Muscle of leg (tissue), 16 donors: ENCODE measurements at places on chromosomes 6 and 20. TPM values are rescaled to one million over a fixed set of nuclear protein-coding genes. Genes with fewer than 3 reads are reported as not detected.

- H3K4me3 ChIP-seq: no peak overlapping the region
- H3K4me1 ChIP-seq: no peaks in the 10 kb centered on the region
- no peak overlapping the region for H3K27ac ChIP-seq
- no peaks in the 10 kb centered on the region for H3K27me3 ChIP-seq
- no peaks in the 10 kb centered on the region for H3K36me3 ChIP-seq
These were observed 645.0 kb downstream of the PRKN start for GRCh38 chr6:162082520-162082919.

GRCh38 chr20:37345339-37346235 lies at the start of gene SRC:
Gene SRC (plus strand): TSS chr20:37346140. CDS start chr20:37384154, 38,014 bp downstream.
- peaks cover 3% of the 10 kb centered on the region for H3K36me3 ChIP-seq
- peak within 1 kb of the TSS; percentile 58 for H3K4me3 ChIP-seq
- H3K4me1 ChIP-seq: peaks cover 16% of the 10 kb centered on the region

GRCh38 chr6:32973144-32974015 lies 5.0 kb downstream of the BRD2 start:
- peak overlapping the region; percentile 98 for H3K4me3 ChIP-seq
- peak overlapping the region; percentile 87 for H3K27ac ChIP-seq
- H3K4me1 ChIP-seq: peaks cover 14% of the 10 kb centered on the region
- peak; percentile 58 for DNase-seq

PRR18 gene
- 0.22 TPM for total RNA-seq

PTK7 gene
- 40.2 TPM for total RNA-seq

GRCh38 chr6:75612434-75612833 lies 10.8 kb downstream of the SENP6 start:
- H3K27ac ChIP-seq: no peak overlapping the region
- H3K4me3 ChIP-seq: no peak overlapping the region
- no peak for DNase-seq
- H3K27me3 ChIP-seq: no peaks in the 10 kb centered on the region
- peaks cover 7% of the 10 kb centered on the region for H3K4me1 ChIP-seq

- peaks cover 1% of the 10 kb centered on the region for H3K36me3 ChIP-seq
- H3K27ac ChIP-seq: peak overlapping the region; percentile 75
- H3K27me3 ChIP-seq: no peaks in the 10 kb centered on the region
- no peak for DNase-seq
These were observed 474 bp downstream of the TPX2 start for GRCh38 chr20:31739550-31739977.

PEX6 gene
- 15.5 TPM for total RNA-seq

JPH2 gene
- total RNA-seq: 76.8 TPM

DNA sequence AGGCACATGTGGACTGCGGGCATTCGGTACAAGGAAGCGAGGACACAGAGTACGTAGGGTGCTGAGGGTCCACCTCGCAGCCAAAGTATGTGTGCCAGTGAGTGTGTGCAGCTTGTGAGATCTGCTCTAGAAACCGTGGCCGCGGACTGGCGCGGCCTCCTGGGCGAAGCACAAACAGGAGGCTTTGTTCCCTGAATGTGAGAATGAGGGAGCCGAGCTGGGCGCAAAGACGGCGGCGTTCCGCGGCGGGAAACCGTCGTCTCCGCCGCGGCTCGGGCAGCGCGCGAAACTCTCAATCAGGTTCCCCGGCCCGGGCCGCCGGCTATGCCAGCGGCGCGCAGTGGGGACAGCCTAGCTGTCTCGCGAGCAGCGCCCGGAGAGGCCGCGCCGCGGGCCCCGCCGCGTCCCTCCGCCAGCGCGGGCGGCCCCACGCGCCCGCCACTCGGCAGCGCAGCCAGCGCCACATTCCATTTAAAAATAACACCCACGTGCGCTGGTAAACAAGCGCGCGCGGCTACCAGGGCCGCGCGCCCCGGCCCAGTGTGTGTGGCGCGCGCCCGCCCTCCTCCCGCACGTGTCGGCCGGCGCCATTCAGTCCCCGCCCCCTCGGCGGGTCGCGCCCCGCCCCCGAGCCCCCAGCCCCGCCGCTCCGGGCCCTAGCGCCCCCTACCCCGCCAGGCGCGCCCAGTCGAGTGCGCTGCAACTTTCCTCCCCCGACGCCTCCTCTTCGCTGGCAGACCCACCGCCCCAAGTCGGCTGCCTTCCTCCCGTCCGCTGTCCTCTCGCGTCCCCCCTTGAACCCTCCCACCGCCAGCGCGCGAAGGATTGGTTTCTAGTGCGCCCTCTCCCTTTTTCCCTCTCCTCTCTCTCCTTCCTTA lies 3.0 kb upstream of the FOXO3 start:
- peak; percentile 90 for DNase-seq
- peak overlapping the region; percentile 97 for H3K27ac ChIP-seq
- peaks cover 2% of the 10 kb centered on the region for H3K36me3 ChIP-seq
- H3K4me3 ChIP-seq: peak overlapping the region; percentile 63
- H3K27me3 ChIP-seq: no peaks in the 10 kb centered on the region

DNA sequence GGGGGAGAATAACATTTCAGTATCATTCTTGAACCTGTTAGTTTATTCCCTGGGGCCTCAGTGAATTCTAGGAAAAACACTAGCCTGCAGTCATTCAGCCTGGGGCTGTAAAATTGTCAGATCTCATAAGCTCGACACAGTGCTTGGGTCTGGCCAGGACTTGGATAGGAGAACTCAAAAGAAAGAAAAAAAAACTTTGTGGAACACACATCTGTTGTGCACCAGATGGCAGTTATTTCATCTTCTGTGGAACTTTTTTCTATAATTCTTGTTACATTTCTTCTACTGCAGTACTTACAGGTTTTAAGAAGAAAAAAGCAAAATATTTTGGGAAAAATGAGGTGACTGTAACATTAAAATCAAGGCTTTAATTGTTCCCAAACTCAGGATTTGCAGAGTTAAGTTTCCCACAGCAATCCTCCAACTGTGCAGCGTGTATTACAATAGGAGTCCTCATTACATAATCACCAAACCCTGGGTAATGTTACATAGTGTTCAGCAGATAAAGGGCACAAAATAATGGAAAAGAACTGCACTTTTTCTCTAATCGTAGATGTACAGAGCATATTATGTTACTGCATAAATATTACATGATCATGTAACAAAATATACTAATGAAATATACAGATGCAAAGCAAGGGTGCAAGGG lies 531.1 kb upstream of the CITED2 start:
- H3K27ac ChIP-seq: no peak overlapping the region
- H3K4me1 ChIP-seq: no peaks in the 10 kb centered on the region
- peak; percentile 91 for DNase-seq
- no peaks in the 10 kb centered on the region for H3K27me3 ChIP-seq
- H3K4me3 ChIP-seq: no peak overlapping the region
- no peaks in the 10 kb centered on the region for H3K36me3 ChIP-seq

CPXM1 gene
- total RNA-seq: 41.5 TPM

ZNF311 gene
- total RNA-seq: 2.3 TPM

BPI gene
- total RNA-seq: 0.40 TPM

DNA sequence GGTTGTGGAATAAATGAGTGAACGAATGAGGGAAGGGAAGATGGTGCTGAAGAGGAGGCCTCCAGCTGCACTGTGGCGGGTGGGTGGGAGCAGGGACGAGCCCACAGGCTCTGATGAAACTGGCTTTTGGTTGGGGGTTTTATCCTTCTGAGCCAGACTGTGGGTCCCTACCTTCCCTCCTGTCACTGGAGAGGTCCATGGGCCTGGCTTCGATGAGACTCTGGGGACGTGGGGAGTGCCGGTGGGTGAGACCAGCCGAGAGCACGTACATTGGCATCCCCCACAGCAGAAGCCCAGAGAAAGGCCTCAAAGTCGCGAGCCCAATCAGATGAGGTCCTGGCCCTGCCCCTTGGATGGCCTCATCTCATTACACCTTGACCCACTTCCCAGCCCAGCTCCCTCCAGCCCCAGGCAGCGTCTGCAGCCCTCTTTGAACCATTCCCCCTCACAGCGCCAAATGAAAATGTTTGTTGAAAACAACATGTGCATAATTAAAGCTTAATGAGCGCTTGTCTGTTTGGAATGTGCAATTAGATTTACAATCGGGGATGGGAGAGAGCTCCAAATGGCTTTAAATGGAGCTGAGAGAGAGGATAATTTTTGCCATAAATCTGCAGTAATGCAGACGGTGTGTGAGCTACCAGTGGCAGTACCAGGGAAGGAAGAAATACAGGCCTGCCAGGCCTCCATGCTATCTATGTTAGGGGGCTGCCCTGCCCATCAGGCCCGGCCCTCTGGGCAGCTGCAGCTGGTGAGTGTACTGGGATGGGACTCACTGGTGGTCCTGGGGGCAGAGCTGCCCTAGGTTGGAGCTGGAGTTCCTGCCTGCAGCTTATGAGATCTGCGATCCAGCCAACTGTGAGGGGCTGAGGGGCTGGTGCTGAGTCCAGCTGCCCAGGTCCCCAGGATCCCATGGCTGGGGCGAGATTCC lies 47.2 kb downstream of the TOX2 start:
- H3K4me1 ChIP-seq: peaks cover 21% of the 10 kb centered on the region
- no peak for DNase-seq
- no peak overlapping the region for H3K27ac ChIP-seq
- no peak overlapping the region for H3K4me3 ChIP-seq
- peaks cover 3% of the 10 kb centered on the region for H3K27me3 ChIP-seq
- no peaks in the 10 kb centered on the region for H3K36me3 ChIP-seq

- H3K4me3 ChIP-seq: no peak overlapping the region
- DNase-seq: no peak
- H3K27me3 ChIP-seq: peaks cover 46% of the 10 kb centered on the region
- H3K36me3 ChIP-seq: no peaks in the 10 kb centered on the region
- no peak overlapping the region for H3K27ac ChIP-seq
These were observed 2.5 kb upstream of the PTPRT start for GRCh38 chr20:43191946-43192863.

DNA sequence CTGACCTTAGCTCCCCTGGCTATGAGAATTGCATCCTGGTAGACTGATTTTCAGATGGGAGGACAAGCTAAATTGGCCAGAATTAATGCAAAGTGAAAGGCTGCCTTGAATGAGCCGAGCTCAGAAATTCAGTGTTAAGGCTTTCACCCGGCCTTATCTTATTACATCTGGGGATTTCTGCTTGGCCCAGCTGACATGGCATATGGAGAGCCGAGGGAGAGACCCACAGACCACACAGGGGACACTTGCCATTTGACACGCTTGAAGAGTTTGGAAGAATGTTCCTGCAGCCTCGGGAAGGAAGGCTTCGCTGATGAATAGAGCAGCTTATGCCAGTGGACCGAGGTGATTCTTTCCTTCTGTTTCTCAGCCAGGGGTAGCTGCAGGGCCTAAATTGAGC lies 9.0 kb downstream of the MOCS3 start:
- no peaks in the 10 kb centered on the region for H3K36me3 ChIP-seq
- H3K27me3 ChIP-seq: peaks cover 4% of the 10 kb centered on the region
- no peak overlapping the region for H3K27ac ChIP-seq
- DNase-seq: no peak

DNA sequence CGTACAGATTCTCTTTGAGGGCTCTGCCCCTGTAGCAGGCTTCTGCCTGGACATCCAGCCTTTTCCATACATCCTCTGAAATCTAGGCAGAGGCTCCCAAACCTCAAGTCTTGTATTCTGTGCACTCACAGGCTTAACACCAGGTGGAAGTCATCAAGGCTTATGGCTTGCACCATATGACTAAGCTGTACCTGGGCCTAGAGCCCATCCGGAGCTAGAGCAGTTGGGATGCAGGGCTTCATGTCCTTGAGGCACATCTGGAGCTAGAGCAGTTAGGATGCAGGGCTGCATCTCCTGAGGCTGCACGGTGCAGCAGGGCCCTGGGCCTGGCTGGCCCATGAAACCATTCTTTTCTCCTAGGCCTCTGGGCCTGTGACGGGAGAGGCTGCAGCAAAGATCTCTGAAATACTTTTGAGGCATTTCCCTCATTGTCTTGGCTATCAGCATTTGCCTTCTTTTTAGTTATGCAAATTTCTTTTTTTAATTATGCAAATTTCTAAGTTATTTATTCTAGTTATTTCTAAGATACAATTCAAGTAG lies 98.7 kb downstream of the CD24 start:
- no peak for DNase-seq
- no peaks in the 10 kb centered on the region for H3K4me1 ChIP-seq
- no peaks in the 10 kb centered on the region for H3K36me3 ChIP-seq

- no peak overlapping the region for H3K4me3 ChIP-seq
- no peak for DNase-seq
- no peaks in the 10 kb centered on the region for H3K36me3 ChIP-seq
- H3K27ac ChIP-seq: no peak overlapping the region
These were observed 63.2 kb downstream of the SESN1 start for GRCh38 chr6:109031416-109031815.

DNA sequence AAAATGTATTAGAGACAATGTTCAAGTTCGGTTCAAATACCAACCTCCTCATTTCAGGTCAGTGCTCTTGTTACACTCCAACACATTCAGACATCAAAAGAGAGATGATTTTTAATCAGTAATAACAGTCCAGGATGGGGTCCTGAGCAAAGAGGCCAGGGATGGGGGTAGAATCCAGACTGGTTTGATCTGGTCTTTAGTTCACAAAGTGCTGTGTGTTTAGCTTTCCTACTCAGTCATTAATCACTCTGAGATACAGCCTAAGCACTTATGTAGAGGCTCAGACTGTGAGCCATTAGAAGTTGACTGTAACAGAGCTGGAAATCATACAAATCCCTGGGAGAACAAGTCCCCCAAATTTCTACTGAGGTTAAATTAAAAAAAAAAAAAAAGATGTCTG lies 241.6 kb downstream of the PTPRK start:
- no peak overlapping the region for H3K27ac ChIP-seq
- no peaks in the 10 kb centered on the region for H3K4me1 ChIP-seq
- DNase-seq: no peak
- H3K27me3 ChIP-seq: no peaks in the 10 kb centered on the region

SLC26A8 gene
- total RNA-seq: not detected

GTSF1L gene
- total RNA-seq: not detected

DNA sequence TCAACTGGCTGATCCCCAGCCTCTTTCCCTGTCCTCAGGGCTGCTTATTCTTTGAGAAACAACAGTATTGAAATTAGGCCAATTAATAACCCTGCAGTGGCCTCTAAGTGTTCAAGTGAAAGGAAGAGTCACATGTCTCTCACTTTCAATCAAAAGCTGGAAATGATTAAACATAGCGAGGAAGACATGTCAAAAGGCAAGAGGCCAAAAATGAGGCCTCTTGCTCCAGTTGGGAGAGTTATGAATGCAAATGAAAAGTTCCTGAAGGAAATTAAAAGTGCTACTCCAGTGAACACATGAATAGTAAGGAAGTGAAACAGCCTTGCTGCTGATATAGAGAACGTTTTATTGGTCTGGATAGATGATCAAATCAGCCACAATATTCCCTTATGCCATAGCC lies 131.5 kb downstream of the MACROD2 start:
- H3K4me3 ChIP-seq: no peak overlapping the region
- no peaks in the 10 kb centered on the region for H3K4me1 ChIP-seq
- H3K27me3 ChIP-seq: no peaks in the 10 kb centered on the region
- H3K36me3 ChIP-seq: no peaks in the 10 kb centered on the region
- peak; percentile 9 for DNase-seq
- no peak overlapping the region for H3K27ac ChIP-seq

LY6G5C gene
- 0.80 TPM for total RNA-seq
